ENCODE measurements at places on chromosomes 6 and 20.
A peak's percentile ranks its signal among the peaks of the same experiment; 100 is the strongest.

- DNase-seq, result no peak
Observed at GRCh38 chr6:117677553-117678141, 2.4 kb downstream of the NUS1 start.

GRCh38 chr6:148524471-148524882 lies 181.8 kb downstream of the SASH1 start:
- DNase-seq, result no peak

- DNase-seq, result no peak
Observed at GRCh38 chr6:169034516-169035167, 219.0 kb downstream of the THBS2 start.

DNA sequence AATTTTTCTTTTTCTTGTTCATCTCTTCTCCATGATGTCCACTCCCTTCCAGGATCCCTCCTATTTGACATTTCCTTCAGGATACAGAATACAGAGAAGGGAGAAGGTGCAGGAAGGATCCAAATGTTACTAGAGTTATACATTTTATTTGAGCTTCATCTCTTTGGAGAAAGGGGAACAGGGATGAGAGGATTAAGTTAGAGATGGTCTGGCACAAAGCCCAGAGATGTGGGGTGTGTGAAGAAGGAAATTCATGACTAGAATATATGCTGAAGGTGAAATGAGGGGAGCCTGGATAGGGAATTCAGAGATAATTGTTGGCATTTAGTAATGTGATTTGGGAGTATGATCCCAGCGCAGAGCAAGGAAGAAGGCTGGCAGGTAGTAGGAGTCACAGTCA lies 22.5 kb upstream of the SRPK1 start:
- peak; percentile 23 for DNase-seq
